ENCODE measurements at places on chromosomes 16 and 17.

GRCh38 chr17:69567130-69567529 lies 152.6 kb downstream of the MAP2K6 start:
- DNase-seq, result no peak

DNA sequence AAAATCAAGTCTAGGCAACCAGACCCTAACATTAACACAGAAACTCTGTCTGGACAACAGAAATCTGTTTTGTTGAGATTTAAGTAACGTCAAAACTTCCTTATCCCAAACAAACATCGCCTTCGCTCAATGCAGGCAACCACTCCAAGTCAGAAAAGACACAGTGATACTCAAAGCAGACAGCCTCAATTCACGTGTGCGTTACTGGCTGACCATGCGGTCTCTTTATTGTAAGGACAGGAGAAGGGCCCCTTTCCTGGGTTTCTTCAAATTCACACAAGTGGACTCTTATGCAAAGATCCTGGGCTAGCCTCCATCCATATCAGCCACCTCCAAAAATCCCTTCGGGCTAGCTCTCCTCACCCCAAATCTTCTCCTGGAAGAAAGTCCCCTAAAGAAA lies 467.7 kb downstream of the SOX9 start:
- no peak for DNase-seq

DNA sequence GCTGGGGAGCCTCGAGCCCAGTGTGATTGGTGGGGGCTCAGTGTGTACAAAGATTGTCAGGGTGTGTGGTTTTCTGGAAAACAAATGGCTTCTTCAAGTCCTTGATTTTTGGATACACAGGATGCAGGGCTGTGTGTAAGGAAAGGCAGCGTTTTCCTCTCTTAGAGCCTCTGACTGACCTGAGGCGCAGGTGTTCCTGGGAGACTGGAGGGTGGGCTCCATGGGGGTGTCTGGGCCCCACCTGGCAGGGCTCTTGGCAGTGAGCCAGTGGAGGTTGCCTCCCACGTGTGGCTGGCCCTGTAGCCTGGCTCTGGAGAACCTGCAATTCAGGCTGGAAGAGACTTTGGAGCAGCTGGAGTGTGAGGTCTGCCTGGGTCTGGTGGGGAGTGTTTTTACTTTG lies 5.0 kb downstream of the FOXK2 start:
- DNase-seq, result no peak

DNA sequence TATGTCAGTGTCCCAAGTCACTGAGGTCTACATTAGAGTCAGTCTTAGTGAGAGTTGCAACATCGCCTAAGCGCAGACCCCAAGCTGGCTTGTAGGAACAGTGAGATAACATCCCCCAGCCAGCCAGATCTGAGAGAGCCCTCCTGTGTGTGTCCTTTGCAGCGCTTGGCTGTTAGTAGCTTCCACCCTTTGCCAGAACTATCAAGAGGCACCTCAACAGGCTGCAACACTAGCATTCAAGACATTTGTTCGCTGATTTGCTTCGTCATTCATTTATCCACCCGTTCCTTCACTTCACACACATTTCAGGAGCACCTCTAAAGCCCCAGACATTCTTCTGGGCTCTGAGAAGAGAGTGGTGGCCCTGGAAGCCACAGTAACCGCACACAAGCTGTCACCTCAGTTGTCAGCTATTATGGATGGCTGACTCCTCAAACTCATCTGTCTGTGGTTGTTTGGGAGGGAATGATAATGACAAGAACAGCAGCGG lies 289.6 kb downstream of the WWOX start:
- DNase-seq, result no peak

DNA sequence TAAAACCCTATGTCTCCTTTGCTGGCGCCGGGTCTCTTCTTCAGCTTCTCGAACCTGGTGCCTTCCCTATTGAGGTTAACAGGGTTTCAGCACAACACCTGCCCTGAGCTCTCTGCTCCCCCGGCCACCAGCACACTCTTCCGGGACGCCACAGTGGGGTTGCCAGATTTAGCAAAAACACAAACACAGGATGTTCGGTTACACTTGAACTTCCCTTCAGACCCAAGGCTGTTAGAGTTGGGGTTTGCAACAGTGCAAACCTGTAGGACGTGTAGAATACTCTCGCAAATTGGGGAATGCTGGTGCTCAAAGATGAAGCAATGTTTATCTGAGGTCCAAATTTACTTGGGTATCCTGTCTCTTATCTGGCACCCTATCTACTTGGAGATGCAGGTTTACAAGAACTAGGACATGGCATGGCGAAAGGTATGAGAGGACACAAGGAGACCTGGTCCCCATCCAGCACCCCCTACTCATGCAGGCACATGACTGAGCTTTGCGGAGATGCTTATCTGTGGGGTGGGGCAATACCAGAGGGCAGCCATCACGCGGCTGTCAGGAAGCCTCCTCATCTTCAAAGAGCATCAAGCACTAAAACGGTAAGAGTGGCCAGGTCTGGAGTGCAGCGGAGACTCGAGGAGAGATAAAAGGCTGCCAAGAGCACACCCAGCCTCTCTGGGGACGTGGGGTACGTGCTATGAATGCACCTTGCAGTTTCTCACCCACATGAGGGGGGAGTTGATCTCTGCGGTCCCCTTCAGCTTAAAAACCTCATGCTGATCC lies 52.8 kb downstream of the SDK2 start:
- no peak for DNase-seq

DNA sequence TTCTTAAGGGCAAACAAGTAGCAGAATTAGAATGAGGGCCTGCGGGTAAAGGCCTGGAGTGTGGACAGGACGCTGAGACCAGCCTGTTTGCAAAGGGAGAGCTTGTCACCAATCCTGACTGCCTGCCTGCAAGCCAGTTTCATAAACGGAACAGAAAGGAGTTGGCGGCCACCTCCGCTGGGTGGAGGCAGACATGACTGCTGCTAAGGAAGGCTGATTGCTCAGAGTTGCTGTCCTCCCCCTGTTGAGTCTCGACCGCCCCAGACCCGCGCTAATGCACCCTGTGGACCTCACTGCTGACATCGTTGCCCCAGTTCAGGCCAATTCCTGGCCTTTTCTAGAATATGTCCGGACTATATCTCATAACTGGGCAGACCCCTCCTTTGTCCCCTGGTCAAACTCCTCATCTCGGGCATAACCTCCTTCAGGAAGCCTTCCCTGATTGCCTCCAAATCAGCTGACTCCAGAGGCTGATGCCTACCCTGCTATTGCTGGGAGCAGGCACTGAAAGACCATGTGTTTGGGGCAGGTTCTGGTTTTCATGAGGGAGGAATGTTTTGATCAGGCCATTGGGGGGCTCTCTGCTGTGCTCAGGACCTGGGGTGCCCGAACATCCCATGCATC lies 153.0 kb upstream of the CIBAR2 start:
- DNase-seq, result no peak

Measured in activated gamma-delta T cell treated with anti-CD3 and anti-CD28 coated beads, Interleukin-2, amount 50 U/mL, for 16 hours (primary cell).